ENCODE measurements at places on chromosomes 4 and X.

DNA sequence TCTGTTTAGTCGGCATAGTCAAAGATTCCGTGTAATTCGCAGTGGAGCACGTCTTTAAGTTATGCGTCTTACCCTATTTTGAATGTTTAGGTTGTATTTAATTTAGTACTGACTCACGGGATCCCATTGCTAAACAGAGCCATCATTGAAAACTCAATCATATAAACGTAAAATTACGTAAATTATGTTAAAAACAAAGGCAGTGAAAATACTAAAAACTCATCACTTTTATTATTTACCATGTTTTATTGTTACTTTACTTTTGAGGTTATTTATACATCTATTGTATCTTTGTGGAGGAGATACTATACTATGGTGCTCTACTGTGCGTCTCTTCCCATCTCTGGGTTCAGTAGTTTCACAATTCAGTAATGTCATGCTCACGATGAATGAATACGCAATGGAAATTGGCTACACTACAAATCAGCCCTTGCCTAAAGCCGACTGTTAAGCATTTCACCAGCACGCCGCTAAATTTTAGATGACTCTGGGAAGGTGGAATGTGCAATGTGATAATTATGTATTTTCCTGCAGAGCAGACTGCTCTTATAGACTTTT, 944 bp downstream of the FUNDC2 start:
- peak; percentile 31 for DNase-seq

GRCh38 chrX:39196192-39197102, 395.2 kb downstream of the MID1IP1 start:
- peak; percentile 55 for DNase-seq

DNA sequence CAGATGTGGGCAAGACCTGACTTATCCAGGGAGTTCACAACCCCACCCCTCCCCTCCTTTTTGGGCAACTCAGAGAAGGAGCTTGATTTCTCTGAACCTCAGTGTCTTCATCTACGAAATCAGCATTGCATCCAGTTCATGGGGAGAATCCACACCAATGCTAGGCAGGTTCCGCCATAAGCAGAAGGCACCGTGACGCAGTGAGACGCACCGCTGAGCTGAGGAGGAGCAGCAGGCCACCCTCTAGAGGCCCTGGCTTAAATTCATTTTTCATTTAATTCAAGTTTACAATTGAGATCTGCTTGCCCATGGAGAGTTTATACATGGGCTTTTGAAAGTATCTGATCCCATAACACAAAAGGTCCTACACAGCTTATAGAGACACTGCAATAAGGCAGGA, 55.7 kb downstream of the CPZ start:
- DNase-seq, result no peak

DNA sequence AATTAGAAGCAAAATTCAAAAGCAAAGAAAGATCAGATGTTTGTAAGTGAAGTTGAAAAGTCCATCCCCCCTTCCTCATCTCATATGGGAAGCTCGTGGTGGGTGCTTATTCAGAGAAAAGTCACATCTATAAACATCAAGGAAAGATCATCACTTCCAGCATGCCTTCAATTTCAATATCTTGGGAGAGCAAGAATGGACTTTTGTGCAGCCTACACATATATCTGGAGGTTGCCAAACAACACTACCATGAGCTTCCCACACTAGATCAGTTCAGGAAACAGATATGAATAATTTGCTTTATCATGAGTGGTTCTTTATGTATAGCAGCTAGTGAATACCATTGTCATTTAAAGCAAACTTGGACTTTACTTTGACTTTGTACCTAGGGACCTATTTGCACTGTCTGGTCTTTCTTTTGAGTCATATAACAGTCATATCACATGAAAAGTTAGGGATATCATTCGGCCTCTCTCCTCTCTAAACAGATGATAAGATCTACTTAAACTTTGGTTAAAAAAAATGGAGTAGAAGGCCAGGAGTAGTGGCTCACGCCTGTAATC, 5.6 kb upstream of the TBL1X start:
- no peak for DNase-seq

DNA sequence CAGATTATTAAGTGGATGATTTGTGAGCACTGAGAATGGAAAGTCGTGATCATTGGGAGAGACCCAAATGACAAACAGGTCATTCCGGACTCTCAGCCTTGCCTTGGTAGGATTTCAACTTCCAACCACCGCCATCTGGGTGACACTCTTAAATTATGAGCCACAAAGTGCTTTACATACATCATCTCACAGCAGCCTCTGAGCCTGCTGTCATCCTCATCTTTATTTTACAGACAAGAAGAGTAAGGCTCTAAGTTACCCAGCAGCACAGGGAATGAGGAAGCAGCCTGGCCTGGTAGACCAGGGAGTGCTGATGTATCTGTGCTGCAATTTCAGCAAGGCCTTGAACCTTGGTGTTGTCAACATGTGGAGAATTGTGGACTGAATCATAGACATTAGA, 105.8 kb upstream of the TRIM2 start:
- DNase-seq, result no peak

Data from activated CD4-positive, alpha-beta T cell treated with anti-CD3 and anti-CD28 coated beads, Interleukin-2, amount 10 ng/mL, durations not matched to agents 7 days and 5 days (primary cell).